ENCODE measurements at places on chromosomes 2 and 18. TPM values are rescaled to one million over a fixed set of nuclear protein-coding genes. Genes with fewer than 3 reads are reported as not detected.

The MFSD6 gene
- 184 TPM for total RNA-seq

The IL18R1 gene
- 3.6 TPM for total RNA-seq

The FAM228B gene
- total RNA-seq, result 15.1 TPM

The TIA1 gene
- 52.7 TPM for total RNA-seq

GRCh38 chr2:234147335-234147861 lies 96.9 kb downstream of the SPP2 start:
- DNase-seq, result no peak

DNA sequence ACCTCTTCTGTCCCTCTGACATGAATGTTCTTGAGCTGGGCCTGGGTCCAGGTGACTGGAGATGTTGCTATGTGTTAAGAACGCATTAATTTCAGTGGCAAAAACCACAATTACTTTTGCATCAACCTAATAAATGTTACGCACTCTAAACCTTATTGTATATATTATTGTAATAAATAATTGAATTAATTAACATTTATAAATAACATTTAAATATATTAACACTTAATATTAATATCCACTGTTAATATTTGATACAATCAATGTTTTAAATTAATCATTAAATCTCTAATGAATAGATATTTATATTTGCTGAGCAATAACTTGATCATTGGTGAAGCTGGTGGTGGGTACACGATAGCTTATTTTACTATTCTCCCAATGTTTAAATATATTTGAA lies 97.4 kb downstream of the KCNF1 start:
- DNase-seq, result no peak

DNA sequence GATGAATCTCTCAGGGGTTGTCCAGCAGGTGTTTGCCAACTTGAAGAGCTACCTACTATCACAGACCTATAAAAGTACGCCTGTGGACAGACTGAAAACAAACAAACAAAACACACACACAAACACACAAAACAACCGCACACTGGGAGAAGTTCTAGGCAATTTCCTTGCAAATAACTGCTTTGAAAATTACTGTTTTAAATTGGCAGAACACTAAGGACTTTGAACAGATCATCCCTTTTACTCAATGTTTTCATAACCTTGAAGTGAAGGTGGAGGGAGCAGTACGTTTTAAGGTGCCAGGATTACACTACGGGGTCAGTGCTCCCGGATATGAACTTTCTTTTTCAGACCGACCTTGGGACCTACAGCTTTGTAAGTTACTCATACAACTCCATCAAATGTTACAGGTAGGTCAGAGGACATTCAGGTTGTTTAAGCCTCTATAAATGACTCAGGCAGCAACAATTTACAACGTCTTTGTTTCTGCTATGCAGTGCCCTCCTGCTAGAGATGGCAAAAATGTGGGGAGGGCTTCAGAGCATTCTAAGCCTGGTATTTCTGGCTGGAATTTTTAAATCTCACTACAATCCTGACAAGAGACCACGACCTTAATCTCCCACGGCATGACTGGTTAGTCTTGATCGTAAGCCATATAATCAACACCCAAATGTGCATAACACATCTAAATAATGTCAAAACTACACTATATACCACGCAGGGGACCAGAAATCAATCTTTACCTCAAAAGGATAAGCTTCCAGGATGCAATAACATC lies 1.4 kb upstream of the SLC20A1 start:
- no peak for DNase-seq

DNA sequence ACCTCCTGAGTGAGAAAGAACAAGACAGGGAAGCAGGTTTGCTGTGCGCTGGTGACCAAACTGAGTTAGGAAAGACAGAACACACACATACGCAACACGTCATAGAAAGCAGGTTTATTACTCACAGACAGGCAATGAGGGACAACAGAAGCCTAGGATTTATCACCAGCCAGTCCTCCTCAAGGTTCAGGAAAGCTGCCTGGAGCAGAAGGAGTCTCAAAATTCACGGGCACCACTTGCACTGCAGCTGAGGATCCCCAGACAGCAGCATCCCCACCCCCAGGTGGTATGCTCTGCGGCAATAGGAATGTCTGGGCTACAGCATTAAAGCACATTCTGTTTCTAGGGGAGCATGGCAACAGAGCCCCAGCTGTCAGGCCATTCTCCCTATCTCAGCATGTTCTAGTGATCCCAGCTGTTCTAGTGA lies 284.4 kb upstream of the RGPD4 start:
- DNase-seq, result no peak

- DNase-seq, result no peak
Observed at GRCh38 chr2:182913064-182913463, 46.6 kb upstream of the FRZB start.

Data from lower leg skin (tissue), 4 donors.